ENCODE measurements at places on chromosomes 11 and 22.

- DNase-seq: no peak
These were observed 109.0 kb upstream of the NNMT start for GRCh38 chr11:114187173-114187572.

- no peak for DNase-seq
These were observed 115.5 kb downstream of the UVRAG start for GRCh38 chr11:75930534-75930933.

- no peak for DNase-seq
These were observed 39.9 kb downstream of the CLPB start for GRCh38 chr11:72394416-72394815.

GRCh38 chr11:2585566-2586086, 114.2 kb downstream of the KCNQ1OT1 start:
- no peak for DNase-seq

- DNase-seq: no peak
These were observed 28.9 kb downstream of the CUL5 start for GRCh38 chr11:108037636-108038035.

DNA sequence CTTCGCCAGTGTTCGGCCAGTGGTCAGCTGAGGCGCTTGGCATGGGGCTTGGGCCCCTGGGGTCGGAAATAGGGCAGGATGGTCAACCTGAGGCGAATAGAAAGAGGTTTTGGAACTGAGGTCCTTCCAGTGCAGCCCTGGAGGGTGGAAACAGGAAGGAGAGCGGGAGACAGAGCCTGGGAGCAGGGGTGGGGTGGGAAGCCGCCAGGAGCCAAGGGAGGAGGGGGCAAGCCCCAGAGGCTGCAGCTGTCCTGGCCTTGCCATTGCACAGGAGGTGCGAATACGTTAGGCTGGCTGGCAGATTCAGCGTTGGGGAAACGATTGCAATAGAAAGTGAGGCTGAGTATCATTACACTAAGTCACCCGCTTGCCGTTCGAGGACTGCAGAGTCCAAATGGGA, 13.9 kb upstream of the KCTD17 start:
- no peak for DNase-seq

DNA sequence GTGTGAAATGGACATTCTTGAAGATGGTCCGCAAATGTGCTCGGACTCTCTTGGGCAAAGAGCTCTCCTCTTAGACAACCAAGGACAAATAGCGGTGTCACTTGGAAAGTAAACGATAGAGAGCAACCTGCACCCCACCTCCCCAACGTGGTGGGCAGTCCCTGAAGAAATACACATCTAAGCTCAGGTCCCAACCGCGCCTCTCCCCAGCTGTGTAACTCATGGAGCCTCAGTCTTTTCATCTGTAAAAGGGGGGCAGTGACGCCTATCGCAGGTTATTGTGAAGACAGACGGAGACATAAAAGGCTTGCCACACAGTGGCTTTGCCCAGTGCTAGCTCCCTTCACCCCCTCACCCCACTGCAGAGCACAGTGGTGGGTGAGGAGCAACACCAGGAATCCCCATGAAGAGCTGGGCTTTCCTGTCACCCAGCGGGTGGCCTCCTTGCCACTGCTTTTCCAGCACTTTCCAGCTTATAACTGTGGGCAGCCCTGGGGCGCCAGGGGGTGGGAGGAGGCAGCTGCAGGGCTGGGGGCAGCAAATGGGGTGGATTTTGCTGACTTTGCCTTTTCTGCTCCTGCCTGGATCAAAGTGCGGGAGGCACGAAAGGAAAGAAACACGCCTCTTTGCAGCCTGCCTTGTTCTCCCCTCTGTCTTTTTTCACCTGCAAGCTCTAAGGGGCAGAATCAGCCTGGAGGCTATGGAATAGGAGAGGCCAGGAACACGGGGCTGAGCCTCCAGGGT, 73.7 kb upstream of the TSPAN18 start:
- DNase-seq: no peak

DNA sequence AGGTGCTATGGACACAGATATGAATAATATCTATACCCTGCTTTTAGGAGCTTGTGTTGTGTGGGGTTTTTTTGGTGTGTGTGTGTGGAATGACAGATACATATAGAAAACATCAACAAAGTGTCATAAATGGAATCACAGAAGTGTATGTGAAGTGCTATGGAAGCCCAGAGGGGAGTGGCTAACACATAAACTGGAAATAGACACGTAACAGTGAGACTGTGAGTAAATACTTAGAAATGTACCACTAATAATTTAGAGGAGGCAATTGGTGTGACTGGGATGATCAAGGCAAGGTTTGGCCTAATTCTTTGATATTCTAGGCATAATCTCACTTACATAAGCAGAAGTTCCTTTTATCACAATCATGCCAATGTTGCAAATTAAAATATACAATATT, 169.3 kb upstream of the TENM4 start:
- DNase-seq: no peak

GRCh38 chr22:20244691-20245576, 23.2 kb downstream of the RTN4R start:
- DNase-seq: no peak

- DNase-seq: peak; percentile 57
These were observed 96.1 kb upstream of the THY1 start for GRCh38 chr11:119518746-119519730.

- DNase-seq: no peak
These were observed at the start of gene FOSL1 for GRCh38 chr11:65900125-65900898. FOSL1 (minus strand) TSS chr11:65900388; CDS start chr11:65900339, 49 bp downstream.

DNA sequence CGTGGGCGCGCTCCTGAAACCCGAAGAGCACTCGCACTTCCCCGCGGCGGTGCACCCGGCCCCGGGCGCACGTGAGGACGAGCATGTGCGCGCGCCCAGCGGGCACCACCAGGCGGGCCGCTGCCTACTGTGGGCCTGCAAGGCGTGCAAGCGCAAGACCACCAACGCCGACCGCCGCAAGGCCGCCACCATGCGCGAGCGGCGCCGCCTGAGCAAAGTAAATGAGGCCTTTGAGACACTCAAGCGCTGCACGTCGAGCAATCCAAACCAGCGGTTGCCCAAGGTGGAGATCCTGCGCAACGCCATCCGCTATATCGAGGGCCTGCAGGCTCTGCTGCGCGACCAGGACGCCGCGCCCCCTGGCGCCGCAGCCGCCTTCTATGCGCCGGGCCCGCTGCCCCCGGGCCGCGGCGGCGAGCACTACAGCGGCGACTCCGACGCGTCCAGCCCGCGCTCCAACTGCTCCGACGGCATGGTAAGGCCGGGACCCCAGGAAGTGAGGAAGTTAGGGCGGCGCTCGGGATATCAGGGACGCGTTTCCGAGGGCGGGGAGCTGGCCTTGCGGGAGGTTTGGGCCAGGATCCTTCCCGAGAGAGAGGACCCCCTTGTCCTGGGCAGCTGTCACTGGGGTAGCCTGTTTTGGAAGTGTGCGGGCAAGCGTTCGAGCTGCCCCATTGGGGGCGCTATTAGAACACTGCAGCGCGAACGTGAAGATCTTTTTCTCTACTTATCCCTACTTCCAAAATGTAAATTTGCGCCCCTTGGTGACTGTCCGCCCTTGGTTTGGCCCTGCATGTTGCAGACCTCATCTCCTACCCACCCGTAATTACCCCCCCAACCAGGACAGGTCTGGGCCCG, 796 bp downstream of the MYOD1 start:
- DNase-seq: no peak
